ENCODE measurements at places on chromosomes 12 and 14.

- DNase-seq = no peak
Observed at GRCh38 chr12:91249054-91249453, 66.4 kb upstream of the DCN start.

DNA sequence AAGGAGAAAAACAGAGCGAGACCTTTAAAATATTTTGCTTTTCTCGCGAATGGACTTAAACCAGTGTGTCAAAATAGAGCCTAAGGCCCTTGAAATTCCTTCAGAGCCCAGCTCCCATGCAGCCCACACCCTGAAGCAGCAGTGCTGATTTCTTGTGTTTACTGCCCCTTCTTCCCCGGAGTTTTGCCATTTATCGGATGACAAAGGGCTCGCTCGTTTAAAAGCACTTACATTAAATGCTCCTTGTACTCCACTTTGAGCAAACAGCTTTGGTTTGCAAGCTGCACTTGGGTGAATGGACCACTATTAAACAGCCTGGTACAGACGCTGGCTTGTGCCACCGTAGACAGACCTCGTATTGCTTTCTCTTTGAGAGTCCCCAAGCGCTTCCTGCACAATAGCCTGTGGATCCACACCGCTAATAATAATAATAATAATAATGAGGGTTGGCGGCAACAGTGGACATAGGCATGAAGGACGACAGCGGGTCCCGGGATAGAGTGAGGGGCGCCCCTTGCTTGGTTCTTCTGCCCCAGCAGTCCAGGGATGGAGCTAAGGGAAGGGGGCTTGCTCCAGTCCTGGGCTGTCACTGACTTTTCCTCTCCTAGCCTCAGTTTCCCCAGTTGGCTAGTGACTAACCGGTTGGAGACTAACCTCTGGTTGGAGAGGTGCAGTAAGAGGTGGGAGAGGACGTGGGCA lies 6.6 kb downstream of the DLK1 start:
- DNase-seq = no peak

- DNase-seq = no peak
Observed at GRCh38 chr12:9625019-9625418, 17.3 kb upstream of the KLRB1 start.

GRCh38 chr14:70130482-70130881 lies 58.3 kb downstream of the SLC8A3 start:
- no peak for DNase-seq

DNA sequence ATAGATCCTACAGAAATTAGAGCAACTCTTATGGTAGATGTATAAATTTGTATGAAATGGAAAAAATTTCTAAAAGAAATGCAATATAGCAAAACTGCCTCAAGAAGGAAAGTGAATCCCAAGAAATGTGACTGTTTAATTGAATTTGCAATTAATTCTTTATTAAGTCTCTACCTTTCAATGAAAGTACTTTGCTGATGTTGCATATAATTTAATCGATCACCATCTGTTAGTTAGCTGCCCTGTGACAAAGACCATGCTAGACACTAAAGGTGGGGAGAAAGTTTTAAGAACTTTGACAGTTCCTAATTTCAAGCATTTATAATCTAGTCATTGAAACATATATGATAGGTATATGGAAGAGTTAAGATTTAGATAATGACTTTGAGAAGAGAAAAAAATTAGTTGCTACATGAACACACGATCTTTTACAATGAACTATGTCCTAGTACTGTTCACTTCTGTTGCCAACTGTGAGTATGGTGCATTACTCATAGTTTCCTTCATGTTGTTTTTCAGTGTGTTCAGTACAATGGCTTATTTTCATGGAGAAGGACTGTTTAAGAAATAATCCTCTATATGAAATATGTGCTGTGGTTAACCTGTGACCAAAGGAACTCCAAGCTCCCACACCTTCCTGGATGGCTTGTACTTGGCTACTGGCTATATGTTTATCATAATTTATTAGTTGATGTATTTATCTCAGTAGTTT lies 128.4 kb downstream of the METTL25 start:
- DNase-seq = no peak

DNA sequence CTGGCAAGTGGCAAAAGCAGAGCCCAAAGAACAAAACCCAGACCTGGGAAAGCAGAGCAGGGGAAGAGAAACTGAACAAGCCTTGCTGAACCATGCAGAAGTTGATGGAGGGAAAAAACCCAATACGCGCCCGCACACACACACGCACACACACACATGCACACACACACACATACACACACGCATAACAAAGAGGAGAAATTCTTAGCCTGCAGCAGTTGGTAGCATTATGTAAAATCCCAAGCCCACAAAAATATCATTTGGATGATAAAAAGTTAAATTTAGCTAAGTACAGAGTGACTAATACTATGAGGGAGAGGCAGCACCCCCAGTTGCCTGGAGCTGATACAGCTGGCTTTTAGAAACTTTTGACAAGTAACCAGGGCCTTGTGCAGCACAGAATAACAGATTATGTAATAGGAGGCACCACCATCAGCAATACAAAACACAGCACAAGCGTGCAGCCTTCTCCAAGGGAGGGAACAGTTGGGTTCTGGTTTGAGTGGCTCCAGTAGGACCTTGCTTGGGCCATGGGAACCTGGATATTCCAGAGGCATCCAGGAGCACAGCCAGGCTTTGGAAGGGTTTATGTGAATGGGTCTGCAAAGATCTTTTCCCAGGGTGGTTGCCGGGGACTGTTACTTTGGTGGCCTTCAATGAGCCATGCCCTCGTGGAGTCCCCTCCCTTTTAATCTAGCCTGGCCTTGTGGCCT lies 35.3 kb downstream of the PITPNM2 start:
- no peak for DNase-seq

DNA sequence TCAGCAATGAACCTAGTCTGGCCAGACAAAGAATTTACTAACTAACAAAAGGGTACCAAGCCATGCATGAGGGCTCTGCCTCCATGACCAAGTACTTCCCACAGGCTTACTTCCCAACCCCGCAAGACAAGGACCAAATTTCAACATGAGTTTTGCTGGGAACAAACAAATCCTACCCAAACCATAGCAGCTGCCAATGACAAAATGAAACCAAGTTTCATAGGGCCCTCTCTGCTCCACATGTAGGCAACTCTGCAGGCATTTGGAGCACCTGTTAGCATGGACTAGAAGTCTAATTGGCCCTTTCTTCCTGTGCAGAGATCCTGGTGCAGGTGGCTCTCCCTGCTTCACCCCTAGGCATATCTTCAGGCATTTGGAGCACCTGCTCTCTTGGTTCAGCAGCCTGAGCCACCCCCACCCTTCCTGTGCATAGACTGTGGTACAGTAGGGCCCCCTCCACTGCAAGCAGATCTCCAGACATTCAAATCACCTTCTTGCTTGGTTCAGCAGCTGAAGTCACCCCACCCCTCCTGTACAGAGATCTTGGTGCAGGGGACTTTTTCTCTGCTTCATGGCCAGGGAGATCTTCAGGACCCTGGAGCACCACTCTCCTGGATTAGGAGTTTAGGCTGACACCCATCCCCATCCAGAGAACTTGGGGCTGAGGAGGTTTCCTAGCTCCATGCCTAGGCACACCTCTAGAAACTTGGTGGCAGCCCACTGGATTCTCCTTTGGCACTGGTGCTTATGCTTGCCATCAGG lies 308.7 kb downstream of the RPAP3 start:
- no peak for DNase-seq

DNA sequence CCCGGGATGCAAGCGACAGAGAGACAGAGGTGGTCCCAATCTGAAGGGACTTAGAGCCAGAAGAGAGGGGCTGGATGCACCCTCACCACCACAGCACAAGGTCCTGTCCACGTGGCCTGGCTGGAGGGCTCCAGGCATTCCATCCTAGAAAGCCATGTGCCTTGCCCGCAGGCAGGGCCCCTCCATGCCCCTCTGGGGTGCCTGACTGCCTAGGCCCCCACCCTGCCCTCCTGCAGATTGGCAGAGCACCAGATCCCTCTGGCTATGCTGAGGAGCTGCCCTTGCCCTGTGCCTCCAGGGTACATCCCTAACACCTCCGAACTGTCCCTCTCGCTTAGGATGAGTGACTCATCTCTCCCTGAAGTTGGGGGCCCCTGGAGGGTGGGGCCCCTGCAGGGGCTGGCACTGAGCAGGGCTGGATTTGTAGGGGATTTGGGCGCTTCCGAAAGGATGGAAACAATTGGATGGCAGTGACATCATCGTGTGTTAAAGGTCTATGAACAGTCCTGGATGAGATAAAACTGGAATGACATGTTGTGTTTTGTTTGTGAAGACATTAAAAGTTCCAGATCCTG lies 50.9 kb downstream of the CHGA start:
- no peak for DNase-seq

DNA sequence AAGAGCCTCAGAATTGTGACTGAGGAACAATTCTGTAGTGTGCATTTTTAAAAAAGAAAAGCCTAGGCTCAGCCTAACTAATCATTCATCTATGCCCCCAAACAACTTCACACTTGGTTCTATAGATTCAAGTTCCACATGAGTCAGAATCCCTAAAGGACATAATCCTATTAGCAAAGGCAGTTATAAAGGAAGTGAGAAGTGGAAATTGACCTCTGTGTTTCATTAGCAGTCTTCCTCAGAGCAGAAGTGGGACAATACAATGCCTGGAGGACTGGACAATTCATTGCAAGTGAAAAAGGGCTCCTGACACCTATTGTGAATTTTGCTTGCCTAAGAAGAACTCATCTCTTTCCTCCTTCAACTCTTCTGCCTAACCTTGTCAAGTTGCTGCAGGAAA lies 222.3 kb downstream of the PTPRO start:
- DNase-seq = no peak

DNA sequence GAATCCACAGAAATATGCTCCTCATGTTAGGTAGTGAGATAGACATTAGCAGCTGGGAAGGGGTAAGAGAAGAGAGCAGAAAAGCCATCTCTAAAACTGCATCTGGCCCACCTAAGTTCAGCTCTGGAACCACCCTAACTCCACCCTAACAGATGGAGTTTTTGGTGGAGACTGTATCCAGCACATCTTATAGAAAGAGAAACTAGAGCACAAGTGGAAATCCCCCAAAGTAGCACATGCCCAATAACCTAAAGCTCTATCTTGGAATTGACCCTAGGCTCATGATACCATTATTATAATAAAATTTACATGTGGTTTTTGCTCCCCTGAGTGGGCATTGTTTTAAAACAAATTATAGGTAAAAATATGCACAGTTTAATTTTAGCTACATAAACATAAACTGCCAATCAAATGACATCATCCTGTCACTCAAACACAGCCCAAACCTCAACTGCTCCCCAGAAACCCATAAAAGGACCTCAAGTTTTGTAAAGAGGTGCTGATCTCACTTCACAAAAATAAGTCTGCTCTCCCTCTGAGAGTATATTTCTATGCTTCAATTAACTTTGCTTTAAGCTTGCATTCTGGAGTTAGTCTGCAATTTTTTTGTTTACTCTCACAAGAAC lies 206.4 kb downstream of the PIK3C2G start:
- no peak for DNase-seq
